ENCODE measurements at places on chromosomes 2 and 18.

GRCh38 chr2:173048522-173048896 is 27.1 kb upstream of the MAP3K20 start:
- DNase-seq, result no peak

GRCh38 chr2:191922736-191923651 is 76.1 kb upstream of the CAVIN2 start:
- no peak for DNase-seq

DNA sequence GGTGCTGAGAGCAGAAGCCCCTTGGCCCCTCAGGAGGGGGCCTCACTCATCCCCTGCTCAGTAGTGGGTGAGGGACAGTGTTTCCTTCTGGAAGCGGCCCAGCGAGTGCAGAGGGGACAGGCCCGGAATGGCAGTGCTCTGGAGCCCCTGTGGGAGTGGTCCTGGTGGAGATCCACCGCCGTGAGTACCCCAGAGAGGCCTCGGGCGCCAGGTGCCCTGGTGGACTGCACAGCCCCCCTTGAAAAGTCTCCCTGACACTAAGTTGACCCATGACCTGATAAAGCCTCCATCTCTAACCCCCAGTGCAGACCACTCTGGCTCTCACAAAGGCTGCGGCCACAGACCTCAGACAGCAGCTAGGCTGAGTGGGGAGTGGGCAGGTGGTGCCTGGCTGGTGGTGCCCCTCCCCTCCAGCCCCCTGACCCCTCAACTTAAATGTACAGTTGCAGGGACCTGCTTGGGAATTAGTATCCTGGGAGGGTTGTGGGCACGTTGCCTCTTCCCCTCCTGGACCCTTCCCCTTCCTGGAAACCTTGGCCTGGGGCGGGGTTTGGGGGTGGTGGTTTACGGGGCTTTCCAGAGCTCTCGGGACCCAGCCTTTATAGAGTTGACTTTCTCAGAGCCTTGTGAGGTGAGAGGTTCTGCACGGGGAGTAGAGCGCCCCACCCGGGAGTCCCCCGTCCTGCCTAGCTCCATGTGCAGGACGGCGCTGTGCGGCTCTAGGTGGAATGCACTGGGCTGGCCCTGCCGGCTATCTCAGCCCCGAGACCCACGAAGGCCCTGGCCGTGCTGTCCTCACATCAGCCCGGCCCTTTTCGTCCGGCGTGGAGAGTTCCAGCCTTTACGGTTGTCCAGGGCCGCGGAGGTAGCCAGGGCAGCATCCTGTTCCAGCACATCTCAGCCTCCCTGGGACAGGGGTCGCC is 62.7 kb downstream of the RTP5 start:
- DNase-seq, result no peak

GRCh38 chr2:226981791-226982326 is 146.0 kb downstream of the RHBDD1 start:
- DNase-seq, result no peak

DNA sequence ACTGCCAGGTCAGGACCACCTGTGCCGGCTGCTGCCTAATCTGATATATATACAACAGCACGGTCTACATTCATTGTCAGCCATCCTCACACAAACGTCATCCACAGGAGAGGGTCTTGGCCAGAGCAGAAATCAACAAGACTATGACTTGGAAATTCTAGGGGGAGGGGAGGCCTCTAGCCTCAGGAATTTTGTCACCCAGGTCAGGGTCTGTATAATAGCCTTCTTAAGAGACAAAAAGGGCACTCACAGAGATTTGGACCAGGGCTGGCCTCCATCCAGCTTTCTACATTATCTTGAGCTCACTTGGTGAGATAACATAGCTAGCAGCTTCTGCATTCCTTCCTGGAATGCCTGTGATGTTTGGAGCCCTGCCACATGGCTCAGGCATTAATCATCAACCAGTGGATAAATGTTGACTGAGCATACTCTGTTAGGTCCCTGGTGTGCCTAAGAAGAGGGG is 50.4 kb upstream of the CTIF start:
- DNase-seq, result no peak

DNA sequence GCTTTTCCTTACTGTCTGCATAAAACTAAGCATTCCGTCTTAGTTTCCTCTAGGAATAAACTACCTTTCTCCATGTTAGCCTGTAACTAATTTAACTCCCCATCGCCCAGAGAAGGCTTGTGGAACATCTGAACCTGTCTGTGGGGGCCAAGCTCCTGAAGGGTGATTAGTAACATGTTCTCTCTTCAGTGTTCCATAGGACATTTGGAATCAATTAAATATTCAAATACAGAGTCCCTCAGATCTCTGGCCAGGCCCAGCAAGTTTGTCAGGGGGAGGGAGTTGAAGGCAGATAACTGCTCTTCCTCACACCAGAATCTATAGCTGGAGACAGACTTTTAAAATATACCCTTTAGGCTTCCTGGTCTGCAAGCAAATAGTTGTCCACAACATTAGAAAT is 8.8 kb downstream of the RDH14 start:
- DNase-seq, result no peak

DNA sequence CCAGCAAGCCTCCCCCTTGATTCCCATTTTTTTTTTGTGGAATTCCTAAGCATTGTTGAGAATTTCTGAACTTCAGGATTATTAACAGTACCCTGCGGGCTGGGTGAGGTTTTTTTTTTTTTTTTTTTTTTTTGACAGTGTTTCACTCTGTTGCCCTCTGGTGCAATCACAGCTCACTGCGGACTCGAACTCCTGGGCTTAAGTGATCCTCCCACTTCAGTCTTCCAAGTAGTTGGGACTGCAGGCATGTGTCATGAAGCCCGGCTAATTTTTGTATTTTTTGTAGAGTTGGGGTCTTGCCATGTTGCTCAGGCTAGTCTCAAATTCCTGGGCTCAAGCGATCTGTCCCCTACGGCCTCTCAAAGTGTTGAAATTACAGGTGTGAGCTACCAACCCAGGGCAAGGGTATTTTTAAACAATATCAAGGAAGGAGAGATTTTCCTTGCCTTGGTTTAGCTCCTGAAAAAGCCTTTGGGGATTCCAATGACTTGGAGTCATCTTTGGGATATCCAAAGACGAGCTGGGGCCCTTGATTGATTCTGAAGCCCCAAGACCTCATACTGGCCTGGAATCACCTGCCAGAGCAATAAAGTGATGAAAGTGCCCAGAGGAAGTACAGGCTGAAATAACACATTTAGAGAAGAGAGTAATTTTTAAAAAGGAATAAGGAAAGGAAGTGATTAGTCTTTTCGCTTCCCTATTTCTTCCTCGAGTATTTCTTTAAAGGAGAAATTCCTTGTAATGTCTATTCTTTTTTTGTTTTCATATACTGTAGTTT is 240.2 kb downstream of the TGIF1 start:
- no peak for DNase-seq

DNA sequence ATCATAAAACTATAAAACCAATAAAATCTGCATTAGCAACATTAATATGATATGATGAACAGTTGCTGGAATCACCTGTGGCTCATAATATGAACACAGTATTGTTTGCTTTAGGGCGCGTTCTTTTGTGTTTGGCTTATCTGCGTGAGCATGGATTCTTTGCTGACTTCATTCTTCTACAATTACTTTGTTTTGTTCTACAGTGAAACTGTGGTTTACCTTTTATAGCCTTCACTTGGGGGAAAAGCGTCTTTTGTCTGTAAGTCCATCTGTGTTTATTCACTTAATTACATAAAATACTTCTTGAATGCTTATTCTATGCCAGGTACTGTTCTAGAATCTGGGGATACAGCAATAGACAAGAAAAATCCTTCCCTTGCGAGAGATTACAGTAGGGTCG is 74.0 kb upstream of the SEC11C start:
- no peak for DNase-seq

- no peak for DNase-seq
Observed at GRCh38 chr2:202545931-202546330, 88.8 kb upstream of the FAM117B start.

GRCh38 chr18:40883271-40883670 is 1071.8 kb upstream of the PIK3C3 start:
- DNase-seq, result no peak
